ENCODE measurements at places on chromosomes 12 and 14.

- no peak for DNase-seq
Measured at GRCh38 chr12:124730455-124730932, 133.2 kb downstream of the SCARB1 start.

DNA sequence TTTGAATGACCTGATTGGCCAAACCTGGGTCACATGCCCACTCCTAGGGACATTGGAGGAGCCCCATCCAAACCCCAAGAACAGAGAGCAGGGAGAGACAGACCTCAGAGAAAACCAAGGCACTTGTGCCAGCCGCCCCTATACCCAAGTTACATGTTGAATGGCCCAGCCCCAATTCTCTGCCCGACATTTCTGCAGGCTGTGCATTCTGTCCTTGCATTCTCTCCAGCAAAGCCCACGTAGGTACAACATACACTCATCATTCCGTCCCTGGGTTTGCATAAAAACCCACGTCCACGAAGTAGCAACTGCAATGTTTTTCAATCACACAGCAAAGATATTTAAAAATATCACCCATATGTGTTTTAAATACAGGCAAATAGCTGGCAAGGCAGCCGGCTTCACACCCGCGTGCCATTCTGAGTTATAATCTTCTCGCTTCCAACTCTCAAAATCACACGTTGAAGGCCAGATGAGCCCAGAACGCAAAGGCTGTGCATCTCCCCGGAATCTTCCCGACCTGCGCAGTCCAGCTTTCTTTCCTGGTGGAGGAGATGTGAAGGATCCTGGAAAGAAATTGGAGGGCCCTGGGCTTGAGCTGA, 91.7 kb upstream of the MYL2 start:
- no peak for DNase-seq

- DNase-seq = no peak
Measured at GRCh38 chr12:94261786-94262185, 113.4 kb downstream of the PLXNC1 start.

- no peak for DNase-seq
Measured at GRCh38 chr14:58733451-58734208, 95.9 kb downstream of the DACT1 start.

GRCh38 chr12:26712892-26713291, 120.1 kb downstream of the ITPR2 start:
- DNase-seq = no peak

GRCh38 chr12:54133772-54134375, 54.9 kb downstream of the SMUG1 start:
- DNase-seq = no peak

DNA sequence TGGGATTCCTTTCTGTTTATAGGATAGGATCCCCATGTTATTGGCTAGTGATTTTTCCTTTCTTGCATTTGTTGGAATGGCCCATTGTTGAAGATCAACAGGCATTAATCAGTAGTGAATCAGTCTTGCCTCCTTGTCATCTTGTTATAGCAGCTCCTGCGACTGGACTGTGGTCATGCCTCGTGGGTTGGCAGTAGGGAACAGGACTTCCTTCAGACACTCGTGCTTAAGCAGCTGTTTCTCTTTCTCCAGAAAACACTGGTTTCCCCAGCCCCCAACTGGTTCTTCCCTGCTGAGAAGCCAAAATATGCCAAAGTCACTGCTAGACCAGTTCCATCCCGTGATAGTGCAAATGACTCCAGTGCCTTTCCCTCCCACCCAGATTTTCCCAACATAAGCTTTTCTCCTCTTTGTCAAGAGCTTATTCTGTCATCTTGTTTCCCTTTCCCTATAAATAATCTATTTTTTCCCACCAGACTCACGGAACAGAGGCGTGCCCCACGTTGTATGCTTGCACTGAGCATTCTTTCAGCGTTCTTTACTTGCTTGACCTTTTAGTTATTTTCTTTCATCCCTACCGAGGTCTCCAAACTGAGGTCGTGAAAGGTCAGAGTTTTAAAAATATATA, 83.5 kb downstream of the SAMD4A start:
- peak; percentile 33 for DNase-seq

GRCh38 chr12:65963862-65964240, 139.6 kb downstream of the HMGA2 start:
- DNase-seq = no peak
